BJ (cell line): ENCODE measurements at places on chromosomes 3 and 15. TPM values are rescaled to one million over a fixed set of nuclear protein-coding genes. Genes with fewer than 3 reads are reported as not detected.

DNA sequence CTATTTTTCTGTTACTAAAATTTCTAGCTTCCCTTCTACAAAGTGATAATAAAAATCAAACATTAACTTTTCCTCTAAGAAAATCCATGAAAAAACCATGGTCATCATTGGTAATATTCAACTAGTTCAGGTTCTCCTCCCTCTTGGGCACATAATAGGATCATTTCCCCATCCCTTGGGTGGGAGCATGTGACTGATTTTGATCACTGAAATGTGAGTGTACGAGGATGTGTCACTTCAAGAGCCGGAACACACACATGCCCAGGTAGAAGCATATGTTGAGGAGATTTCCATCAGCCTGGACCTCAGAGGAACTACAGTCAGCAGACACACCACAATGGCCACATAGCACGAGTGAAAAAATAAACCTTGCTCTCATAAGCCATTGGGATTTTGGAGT lies 36.1 kb downstream of the AP3S2 start:
- no peak for DNase-seq

DNA sequence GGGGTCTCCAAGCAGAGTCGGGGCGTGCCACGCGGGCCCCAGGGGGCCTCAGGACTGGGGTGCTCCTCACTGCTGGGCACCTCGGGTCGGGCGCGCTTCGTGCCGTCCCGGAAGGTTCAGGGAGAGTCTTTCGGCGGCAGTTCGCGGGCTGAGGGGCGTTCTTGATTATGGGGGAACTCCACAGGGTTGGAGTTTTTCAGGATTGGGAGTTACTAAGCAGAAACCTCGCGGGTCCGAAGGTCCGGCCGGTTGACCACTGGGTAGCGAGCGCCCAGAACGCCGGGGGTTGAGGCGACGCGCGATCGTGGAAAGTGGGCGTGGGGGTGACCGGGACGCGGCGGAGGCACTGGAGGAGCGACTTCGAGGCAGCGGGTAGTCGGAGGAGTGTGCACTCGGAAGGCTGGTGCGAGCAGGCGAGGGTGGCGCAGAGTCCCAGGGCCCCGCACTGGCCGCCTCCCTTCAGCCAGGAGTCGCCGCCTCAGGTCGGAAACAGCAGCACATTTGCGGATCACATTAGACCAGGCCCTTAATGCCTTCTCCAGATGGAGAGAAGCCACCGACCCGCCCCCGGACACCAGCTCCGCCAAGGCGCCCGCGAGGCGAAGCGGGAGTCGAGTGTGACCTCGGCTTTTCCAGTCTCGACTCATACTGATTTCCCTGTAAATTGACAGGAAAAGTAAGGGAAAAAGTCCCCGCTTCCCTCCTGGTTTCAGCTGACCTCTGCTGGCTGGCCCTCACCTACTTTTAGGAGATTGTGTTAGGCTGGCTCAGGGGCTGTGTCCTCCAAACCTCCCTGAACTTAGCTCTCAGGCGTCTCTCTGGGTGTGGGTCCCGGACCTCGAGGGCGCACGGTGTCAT lies 685 bp downstream of the ADAMTSL3 start:
- no peak for DNase-seq

DNA sequence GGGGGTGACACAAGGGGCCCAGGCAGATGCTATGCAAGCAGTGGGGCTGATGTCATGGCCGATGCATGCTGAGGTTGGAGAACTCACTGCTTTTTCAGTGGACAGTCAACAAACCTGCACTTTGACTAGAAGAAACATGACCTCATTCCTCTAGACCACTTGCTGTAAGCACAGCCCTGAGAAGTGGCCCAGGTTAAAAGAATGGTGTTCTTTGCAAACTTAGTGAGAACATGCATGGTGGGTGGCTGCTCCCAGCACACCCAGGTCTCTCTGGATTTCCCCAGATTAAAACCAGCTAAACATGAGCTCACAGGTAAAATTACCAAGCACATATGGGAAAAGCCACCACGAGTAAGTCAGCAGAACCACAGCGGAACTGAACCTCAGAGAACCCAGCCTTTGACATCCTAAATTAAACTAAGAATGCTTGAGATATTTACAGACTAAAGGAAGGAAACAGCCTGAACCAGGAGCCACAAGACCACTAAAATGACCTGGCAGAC lies 15.5 kb downstream of the DLEC1 start:
- no peak for DNase-seq

The KPNA4 gene
- 9.8 and 20.7 TPM in 2 replicates for polyA plus RNA-seq

GRCh38 chr3:90092994-90093393 lies 985.6 kb downstream of the EPHA3 start:
- DNase-seq: no peak

The FBXL22 gene
- 1.5 and 3.8 TPM in 2 replicates for polyA plus RNA-seq

The KIF7 gene
- polyA plus RNA-seq: 5.4 and 7.5 TPM in 2 replicates

DNA sequence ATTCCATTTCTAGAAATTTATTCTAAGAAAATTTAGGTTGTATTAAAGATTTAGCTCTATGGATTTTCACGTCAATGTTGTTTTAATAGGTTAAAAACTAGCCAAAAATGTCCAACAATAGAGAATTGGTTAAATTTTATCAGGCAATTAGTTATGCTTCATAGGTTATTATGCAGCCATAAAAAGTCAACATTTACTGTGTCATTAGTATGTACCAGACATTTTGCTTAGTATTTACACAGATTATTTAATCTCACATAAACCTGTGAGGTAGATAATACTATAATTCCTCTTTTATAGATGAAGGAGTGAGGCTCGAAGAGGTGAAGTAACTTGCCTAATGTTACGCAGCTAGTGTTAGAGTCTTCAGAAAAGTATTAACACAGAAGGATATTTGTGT lies 70.6 kb upstream of the LRRFIP2 start:
- no peak for DNase-seq

- DNase-seq: no peak
Measured at GRCh38 chr3:124419303-124419702, 310.9 kb upstream of the UMPS start.

DNA sequence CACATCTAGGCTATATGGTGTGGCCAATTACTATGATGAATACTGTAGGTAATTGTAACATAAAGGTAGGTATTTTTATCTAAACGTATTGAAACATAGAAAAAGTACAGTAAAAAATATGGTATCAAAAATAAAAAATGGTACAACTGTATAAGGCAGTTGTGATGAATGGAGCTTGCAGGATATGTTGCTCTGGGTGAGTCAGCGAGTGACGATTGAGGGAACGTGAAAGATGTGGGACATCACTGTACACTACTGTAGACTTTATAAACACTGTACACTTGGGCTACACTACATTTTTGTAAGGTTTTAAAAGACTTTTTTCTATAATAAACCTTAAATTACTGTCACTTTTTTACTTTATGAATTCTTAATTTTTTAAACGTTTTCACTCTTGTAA lies 10.3 kb downstream of the CTNNB1 start:
- DNase-seq: no peak

The CFAP91 gene
- 0.16 TPM in 1 of 2 replicates, not detected in the other for polyA plus RNA-seq

DNA sequence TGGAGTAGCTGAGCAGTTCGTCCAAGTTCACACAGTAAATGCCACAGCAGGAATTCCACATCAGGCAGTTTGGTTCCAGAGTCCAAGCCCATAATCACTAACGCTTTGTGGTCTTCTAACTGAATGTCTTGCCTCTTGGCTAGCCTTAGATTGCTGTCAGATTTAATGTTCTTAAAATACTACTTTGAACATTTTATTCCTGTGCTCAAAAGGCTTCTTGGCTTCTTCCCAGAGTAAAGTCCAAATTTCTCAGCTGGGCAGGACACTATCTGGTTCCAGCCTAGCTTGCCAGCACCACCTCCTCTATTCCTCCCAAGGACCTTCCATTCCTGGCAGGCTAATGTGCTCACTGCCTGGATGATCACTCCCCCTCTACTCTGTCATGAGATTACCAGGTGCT lies 256.9 kb downstream of the SQOR start:
- DNase-seq: peak; percentile 66

The CGNL1 gene
- 0.06 and 0.09 TPM in 2 replicates for polyA plus RNA-seq

DNA sequence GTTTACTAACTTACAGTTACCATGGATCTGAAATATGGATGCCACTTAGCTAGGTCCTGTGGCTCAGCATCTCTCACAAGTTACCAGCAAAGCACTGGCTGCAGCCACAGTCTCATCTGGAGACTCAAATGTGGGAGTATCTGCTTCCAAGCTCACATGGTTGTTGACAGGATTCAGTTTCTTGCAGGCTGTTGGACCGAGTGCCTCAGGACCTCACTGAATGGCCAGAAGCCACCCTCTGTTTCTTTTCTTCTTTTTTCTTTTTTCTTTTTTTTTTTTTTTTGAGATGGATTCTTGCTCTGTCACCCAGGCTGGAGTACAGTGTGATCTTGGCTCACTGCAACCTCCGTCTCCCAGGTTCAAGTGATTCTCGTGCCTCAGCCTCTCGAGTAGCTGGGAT lies 20.1 kb upstream of the AMOTL2 start:
- DNase-seq: no peak

DNA sequence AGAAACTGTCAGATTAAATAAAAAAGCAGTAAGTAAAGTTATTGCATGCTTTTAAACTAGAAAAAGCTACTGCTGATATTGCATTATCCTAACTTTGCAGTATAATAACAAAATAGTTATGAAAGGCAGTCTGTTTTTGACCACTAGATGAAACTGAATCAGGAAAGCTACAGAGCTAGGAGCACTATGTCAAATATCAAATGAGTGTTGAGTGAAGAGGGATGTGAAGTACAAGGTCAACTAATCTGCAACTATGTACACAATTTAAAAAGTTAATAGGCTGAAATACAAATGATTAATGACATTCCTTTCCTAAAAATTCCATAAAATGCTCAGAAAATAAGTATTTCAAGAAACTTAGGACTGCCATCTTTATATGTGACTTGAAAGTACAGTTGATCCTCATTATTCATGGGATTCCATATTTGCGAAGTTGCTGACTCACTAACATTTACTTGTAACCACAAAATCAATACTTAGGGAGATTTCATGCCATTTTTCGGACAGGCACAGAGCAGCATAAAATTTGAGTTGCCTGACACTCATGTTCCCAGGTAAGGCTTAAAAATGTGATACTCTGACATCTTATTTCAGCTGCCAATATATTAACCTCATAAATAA lies 34.5 kb downstream of the SLC4A7 start:
- DNase-seq: no peak

GRCh38 chr3:162022911-162023310 lies 526.3 kb downstream of the OTOL1 start:
- no peak for DNase-seq

DNA sequence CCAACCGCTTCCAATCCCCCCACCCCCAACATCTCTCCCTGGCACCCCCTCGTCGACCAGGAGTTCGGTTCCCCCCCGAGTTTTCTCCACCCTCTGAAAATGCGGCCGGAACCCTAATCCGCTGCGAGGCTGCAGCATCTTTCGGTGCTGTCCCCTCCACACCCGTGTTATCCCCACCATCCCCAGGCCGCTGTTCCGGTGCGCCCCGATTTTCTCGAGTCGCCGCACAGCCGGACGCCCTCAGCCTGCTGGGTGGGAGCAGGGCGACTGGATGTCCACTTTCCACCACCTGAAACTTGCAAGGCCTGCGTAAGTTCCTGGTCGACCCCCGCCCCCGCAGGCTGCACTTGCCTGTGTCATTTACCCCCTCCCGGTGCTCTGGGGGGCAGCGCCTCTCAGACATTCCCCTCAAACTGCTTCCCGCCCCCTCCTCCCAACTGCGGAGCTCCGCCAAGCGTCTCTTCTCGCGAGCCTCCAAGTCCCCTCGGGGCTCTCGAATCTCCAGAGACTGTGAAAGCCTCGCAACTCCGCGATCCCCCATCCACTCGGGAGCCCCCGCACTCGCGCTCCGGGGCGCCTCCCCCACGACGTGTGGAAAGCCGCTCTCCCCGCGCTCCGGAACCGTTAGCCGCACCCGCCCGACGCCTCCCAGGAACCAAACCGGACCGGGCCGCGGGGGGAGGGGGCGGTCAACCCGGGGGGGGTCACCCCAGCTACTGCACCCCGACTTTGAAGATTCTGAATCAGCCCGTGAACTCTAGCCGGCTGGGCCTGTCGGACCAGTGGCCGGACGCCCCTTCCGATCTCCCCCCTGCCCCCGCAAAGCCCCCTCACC lies 566 bp downstream of the ETV5 start:
- DNase-seq: no peak

DNA sequence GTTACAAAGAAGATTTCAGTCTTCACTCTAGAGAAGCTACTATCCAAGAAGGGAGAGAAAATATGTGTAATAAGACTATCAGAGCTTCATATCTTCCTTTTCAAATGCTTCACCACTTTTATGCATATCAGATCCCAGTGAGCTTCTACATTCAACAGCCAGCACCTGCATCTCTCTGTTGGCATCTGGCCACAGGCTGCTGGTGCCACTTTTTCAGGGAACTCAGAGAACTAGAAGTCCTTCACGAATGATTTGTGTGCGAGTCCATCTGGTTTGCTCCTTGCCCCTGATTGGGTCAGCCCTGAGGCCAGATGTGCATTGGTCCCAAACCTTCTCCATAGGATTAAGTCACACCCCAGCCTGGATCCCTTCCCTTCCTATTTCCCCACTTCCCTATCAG lies 22.1 kb downstream of the SNTN start:
- no peak for DNase-seq

DNA sequence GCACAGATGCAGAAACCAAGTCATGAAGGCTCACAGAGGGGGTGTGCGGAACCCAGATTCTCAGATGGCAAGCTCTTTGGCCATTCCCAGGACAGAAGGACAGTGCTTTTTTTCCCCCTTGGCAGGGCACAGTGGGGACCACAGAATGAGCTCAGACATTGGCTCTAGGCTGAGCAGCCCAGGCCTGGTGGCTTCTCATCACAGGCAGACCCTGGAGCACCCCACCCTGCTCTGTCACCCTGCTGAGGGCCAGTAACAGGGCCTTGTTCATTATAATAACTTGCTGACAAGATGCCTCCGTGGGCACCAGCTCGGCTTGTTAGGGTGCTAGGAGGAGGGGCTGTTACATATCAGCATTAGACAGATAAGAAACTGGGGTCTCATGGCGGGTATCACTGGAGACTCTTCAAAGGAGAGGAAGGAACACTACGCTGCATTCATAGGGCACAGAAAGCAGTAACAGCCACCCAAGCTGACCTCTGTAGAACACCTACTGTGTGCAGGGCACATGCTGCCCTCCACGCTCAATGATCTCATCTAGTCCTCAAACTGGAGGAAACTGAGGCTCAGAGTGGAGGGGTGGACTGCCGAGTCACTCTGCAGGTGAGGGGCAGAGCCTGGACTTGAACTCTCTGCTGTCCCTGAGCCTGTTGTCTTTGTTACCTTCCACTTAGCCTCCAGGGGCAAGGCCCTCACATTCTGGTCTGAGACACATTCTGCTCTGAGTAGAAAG lies 69.9 kb upstream of the SEC13 start:
- DNase-seq: no peak

GRCh38 chr3:113038328-113038727 lies 47.5 kb downstream of the GTPBP8 start:
- no peak for DNase-seq

- DNase-seq: no peak
Measured at GRCh38 chr3:184604615-184605290, 43.2 kb downstream of the EPHB3 start.

The AMT gene
- 6.3 and 9.1 TPM in 2 replicates for polyA plus RNA-seq

The NR2F2 gene
- polyA plus RNA-seq: 47.0 and 50.0 TPM in 2 replicates

The CAMK1 gene
- 21.6 and 32.6 TPM in 2 replicates for polyA plus RNA-seq

GRCh38 chr3:171460725-171461524 lies 720 bp upstream of the TNIK start:
- DNase-seq: no peak
